ENCODE measurements at places on chromosomes 1 and 21.

DNA sequence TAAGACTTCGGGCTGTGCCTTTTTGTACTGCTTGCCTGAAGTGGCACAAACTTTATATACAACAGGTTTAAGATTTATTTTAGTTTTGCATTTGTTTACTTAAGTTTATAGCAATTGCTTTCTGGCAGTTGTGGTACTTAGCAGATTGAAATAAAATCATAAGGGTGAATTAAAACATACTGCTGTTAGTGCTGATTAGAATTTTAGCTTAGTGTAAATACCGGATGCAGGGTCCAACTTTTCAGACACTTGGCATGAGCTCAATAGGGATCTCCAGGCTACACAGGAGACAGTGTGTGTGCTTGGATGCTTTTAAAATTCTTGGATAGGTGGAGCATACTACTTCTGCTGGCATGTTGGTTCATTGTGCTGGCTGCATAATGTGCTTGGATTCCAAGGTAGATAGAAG, 159.6 kb downstream of the NFIA start:
- no peak for DNase-seq

- no peak for DNase-seq
Observed at GRCh38 chr1:110513511-110513910, 5.5 kb downstream of the KCNA10 start.

GRCh38 chr1:76640723-76641122, 226.6 kb upstream of the ST6GALNAC5 start:
- no peak for DNase-seq

GRCh38 chr1:39478126-39478915, 13.1 kb upstream of the BMP8A start:
- DNase-seq: no peak

DNA sequence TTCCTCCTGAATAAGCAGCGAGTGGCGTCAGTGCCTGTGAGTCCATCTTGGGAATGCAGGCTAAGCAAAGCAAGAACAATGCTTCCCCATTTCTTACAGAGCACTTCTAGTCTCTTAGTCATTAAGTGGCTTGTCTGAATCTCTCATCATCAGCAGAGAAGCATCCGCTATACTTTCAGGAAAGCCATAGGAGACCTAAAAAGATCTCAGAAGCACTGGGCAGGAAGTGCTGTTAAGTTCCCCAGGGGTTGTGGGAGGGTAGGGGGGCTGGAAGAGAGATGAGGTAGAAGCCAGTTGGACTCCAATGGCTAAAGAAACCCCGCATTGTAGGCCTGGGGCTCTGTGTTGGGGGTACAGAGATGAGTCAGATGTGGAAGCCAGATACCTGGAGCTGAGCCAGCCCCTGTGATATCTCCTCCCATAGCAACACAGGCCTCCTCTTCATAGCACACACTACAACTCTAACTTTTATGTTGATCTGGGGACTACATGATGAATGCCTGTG, 44.9 kb downstream of the SYT6 start:
- DNase-seq: no peak
